Thyroid gland (tissue), 4 donors: ENCODE measurements at places on chromosomes 3 and 15. TPM values are rescaled to one million over a fixed set of nuclear protein-coding genes. Genes with fewer than 3 reads are reported as not detected.

DNA sequence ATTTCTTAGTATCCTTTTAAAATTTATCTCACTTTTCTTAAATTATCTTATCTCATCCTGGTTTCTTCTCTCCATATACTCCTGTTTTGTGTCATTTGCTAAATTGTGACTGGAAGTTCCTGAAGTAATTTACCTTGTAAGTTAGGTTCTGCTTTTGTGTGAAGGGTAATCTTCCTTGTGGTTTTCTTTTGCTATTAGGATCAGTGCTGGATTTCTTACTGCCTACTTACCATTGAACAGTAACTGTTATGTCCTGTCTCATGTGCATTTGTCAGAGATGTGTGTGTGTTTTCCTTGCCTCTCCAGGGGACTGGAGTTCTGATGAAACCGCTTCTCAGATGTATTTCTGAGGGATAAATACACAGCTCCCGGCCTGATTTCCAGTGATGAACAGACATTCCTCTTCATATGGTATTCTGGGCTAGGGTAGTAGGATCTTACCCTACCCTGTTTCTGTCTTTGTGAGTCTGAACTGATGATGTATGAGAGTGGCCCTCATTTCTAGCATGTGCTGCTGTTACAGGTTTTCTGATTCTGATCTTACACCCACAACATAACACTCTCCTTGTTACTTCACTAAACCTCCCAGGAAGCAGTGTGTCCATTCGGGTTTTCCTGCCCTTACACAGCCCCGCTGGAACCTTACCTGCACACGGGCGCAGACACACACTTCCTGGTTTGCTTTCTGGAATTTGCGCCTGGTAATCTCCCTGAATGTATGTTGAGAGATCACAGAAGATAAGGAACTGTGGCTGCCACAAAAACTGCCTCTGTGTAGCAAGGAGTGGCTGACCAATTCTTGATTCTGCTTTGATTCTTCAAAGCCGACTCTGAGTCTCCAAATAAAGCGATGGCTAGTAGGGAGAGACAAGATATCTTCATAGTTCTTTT lies 14.7 kb downstream of the PAK2 start:
- no peaks in the 10 kb centered on the region for H3K4me1 ChIP-seq
- H3K36me3 ChIP-seq = no peaks in the 10 kb centered on the region
- no peak for DNase-seq
- no peaks in the 10 kb centered on the region for H3K27me3 ChIP-seq
- H3K27ac ChIP-seq = no peak overlapping the region

DNA sequence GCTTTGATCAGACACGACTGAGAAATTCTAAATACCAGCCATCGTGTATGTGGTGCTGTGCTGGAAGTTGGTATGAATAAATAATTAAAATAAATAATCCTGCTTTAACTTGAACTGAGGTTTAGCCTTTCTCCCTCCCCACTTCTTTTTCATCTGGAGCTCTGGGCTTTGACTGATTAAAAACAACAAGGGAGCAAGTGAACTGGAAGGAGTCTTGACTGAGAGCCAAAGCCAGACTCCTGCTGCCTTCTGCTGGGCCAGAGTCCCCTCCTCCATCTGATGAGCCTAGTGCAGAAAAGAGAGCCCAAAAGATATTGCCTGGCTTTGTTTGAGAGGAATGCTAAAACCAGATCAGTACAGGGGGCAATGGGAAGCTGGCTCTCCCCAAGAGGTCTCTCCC lies 96.0 kb downstream of the CCNL1 start:
- peak overlapping the region; percentile 58 for H3K27ac ChIP-seq
- DNase-seq = peak; percentile 75
- H3K36me3 ChIP-seq = no peaks in the 10 kb centered on the region
- no peak overlapping the region for H3K4me3 ChIP-seq
- H3K4me1 ChIP-seq = peaks cover 47% of the 10 kb centered on the region

DNA sequence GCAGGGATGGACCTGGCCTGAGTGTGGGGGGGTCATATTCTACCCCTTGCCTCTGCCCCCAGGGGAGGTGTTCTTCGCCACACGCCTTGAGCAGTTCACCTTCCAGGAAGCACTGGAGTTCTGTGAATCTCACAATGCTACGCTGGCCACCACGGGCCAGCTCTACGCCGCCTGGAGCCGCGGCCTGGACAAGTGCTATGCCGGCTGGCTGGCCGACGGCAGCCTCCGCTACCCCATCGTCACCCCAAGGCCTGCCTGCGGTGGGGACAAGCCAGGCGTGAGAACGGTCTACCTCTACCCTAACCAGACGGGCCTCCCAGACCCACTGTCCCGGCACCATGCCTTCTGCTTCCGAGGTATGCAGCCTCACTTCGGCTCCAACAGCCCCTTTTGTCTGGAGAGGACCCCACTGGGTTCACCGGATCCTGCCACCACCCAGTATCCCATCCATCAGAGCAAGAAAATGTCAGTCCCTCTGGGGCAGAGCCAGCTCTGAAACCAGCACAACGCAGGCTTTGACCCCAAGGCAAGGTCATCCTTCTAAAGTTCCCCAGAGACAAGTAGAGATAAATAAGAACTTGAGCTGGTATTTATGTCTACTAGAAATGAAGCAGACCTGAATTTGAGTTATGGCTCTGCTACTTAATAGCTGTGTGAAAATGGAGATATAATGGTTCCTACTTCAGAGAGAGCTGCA lies 45.8 kb downstream of the HAPLN3 start:
- DNase-seq = no peak
- H3K4me3 ChIP-seq = no peak overlapping the region
- no peaks in the 10 kb centered on the region for H3K4me1 ChIP-seq

The CPB1 gene
- total RNA-seq = 1.1 TPM

DNA sequence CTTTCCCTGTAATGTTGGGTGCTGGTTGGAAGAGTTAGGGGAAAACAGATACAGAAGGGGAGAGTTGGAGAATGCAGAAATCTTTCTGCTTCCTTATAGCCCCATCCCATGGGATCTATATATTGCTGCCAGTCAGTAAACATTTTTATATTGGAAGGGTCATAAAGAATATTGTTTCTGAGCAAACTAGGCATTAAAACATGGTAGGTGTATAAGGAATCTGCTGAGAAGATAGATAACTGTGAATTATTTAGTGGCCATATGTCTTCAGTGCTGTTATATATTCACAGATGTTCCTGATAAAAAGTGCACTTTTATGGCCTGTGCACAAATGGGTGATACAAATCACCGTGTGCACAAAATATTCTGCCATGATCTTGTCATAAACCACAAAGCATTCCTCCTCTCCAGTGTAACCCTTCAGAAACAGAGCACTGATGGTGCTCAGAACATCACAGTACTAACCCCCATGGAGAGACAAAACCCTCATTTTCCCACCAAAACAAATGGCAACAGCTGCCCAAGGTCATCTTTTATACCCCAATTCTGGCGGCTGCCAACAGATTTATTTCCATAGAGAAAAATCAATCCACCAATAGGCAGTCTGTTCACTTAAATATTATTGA lies 269.3 kb downstream of the SLC9A9 start:
- no peak overlapping the region for H3K27ac ChIP-seq
- H3K27me3 ChIP-seq = no peaks in the 10 kb centered on the region
- H3K36me3 ChIP-seq = no peaks in the 10 kb centered on the region
- no peak overlapping the region for H3K4me3 ChIP-seq
- no peak for DNase-seq
- H3K4me1 ChIP-seq = no peaks in the 10 kb centered on the region

The FGF7 gene
- total RNA-seq = 31.3 TPM

The UNC13C gene
- 10.6 TPM for total RNA-seq

The CCDC54 gene
- total RNA-seq = not detected

DNA sequence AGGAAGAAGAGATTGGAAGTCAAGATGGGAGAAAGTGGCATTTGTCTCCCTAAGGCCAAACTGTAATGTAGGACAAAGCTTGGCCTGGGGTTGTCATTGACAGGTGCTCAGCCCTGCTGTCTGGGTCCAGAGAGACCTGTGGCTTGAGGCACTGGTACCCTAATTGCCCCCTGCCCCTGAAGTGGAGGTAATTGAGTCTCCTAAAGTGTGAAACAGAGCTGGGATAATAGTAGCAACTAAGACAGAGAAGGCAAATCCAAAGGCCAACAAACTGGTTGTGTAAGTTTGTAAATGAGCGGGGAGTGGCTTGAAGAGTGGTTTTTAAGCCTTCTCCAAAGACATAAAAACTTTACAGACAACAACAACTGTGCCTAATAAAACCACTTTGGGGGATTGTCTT lies 264.2 kb upstream of the ROPN1 start:
- DNase-seq = no peak
- H3K27me3 ChIP-seq = no peaks in the 10 kb centered on the region
- H3K36me3 ChIP-seq = no peaks in the 10 kb centered on the region
- no peak overlapping the region for H3K4me3 ChIP-seq
- H3K4me1 ChIP-seq = peaks cover 41% of the 10 kb centered on the region

The SEC61A1 gene
- total RNA-seq = 218 TPM

The KCNAB1 gene
- total RNA-seq = 19.3 TPM

The FXR1 gene
- 142 TPM for total RNA-seq

GRCh38 chr15:98567951-98568350 lies 80.4 kb upstream of the IGF1R start:
- no peaks in the 10 kb centered on the region for H3K36me3 ChIP-seq
- H3K27ac ChIP-seq = no peak overlapping the region
- no peak for DNase-seq
- H3K4me1 ChIP-seq = no peaks in the 10 kb centered on the region
- H3K27me3 ChIP-seq = no peaks in the 10 kb centered on the region
- no peak overlapping the region for H3K4me3 ChIP-seq

The CASR gene
- not detected for total RNA-seq

GRCh38 chr15:59249816-59250215 lies 43.2 kb downstream of the LDHAL6B start:
- no peaks in the 10 kb centered on the region for H3K4me1 ChIP-seq
- H3K36me3 ChIP-seq = no peaks in the 10 kb centered on the region
- no peak overlapping the region for H3K4me3 ChIP-seq
- H3K27me3 ChIP-seq = no peaks in the 10 kb centered on the region
- no peak overlapping the region for H3K27ac ChIP-seq

GRCh38 chr3:102400142-102400541 lies 34.7 kb upstream of the ZPLD1 start:
- H3K36me3 ChIP-seq = no peaks in the 10 kb centered on the region
- no peak overlapping the region for H3K27ac ChIP-seq
- H3K4me1 ChIP-seq = no peaks in the 10 kb centered on the region
- DNase-seq = no peak
- no peak overlapping the region for H3K4me3 ChIP-seq

GRCh38 chr3:171129827-171130226 lies 103.3 kb upstream of the SLC2A2 start:
- H3K27me3 ChIP-seq = no peaks in the 10 kb centered on the region
- no peak overlapping the region for H3K27ac ChIP-seq
- no peak overlapping the region for H3K4me3 ChIP-seq
- H3K4me1 ChIP-seq = no peaks in the 10 kb centered on the region

- no peak overlapping the region for H3K4me3 ChIP-seq
- no peak overlapping the region for H3K27ac ChIP-seq
- no peaks in the 10 kb centered on the region for H3K27me3 ChIP-seq
- H3K36me3 ChIP-seq = no peaks in the 10 kb centered on the region
- peaks cover 2% of the 10 kb centered on the region for H3K4me1 ChIP-seq
Measured at GRCh38 chr3:97689962-97690361, 74.6 kb upstream of the ARL6 start.

The CLDN16 gene
- 0.56 TPM for total RNA-seq

The MST1R gene
- 1.7 TPM for total RNA-seq

The SEMA4B gene
- total RNA-seq = 54.1 TPM

- H3K27me3 ChIP-seq = no peaks in the 10 kb centered on the region
- no peak overlapping the region for H3K4me3 ChIP-seq
- DNase-seq = no peak
- peaks cover 56% of the 10 kb centered on the region for H3K4me1 ChIP-seq
Measured at GRCh38 chr3:14238356-14238755, 59.7 kb downstream of the LSM3 start.

DNA sequence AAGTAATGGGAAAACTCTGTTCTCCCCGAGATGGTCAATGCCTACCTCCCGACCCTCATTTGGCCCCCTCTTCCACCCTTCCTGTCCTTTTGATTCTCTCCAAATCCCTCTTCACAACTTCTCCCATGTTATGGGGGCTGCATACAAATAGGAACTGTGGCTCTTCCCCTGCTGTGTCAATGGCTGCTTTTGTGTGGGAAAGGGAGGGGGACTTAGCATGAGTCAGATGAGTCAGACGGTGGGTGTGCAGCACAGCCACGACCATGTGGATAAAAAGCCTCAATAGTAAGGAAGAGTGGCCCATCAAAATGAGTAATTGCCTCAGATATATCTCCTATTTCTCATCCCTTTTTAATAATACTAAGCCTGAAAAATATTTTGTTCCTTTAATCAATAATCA lies 31.9 kb downstream of the SPATA16 start:
- no peak overlapping the region for H3K4me3 ChIP-seq
- no peaks in the 10 kb centered on the region for H3K36me3 ChIP-seq
- H3K27me3 ChIP-seq = no peaks in the 10 kb centered on the region
- DNase-seq = no peak
- no peak overlapping the region for H3K27ac ChIP-seq

- H3K4me3 ChIP-seq = no peak overlapping the region
- no peak for DNase-seq
- no peak overlapping the region for H3K27ac ChIP-seq
- no peaks in the 10 kb centered on the region for H3K27me3 ChIP-seq
- no peaks in the 10 kb centered on the region for H3K4me1 ChIP-seq
- H3K36me3 ChIP-seq = no peaks in the 10 kb centered on the region
Measured at GRCh38 chr3:155387571-155387970, 94.1 kb upstream of the STRIT1 start.

The LMOD3 gene
- not detected for total RNA-seq

DNA sequence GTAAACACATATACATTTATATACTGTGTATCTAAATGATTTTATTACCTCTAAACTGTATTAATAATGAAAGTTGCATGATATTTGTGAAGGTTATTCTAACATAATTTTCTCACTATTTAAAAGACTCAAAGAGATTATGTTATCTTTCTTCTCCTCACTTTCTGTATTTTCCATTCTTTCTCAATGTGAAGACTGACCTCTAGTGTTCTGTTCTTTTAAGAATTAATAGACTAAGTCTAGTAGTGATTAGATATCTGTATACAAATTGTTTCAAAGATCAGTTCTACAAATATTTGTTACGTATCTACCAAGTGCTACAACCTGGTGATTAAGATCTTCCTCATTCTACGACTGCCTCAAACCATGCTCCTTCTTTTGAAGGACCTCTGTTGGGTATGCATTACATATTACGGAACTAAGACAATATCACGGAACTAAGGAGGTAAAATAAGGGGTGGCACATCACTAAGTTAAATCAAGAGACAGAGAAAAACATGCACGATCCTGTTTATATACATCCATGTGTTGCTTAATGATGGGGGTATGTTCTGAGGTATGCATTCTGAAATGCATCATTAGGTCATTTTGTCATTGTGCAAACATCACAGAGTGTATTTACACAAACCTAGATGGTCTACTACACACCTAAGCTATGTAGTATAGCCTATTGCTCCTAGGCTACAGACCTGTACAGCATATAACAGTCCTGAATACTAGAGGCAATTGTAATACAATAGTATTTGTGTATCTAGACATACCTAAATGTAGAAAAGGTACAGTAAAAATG lies 161.5 kb upstream of the KBTBD8 start:
- H3K27me3 ChIP-seq = no peaks in the 10 kb centered on the region
- no peak overlapping the region for H3K27ac ChIP-seq
- no peaks in the 10 kb centered on the region for H3K36me3 ChIP-seq
- H3K4me3 ChIP-seq = no peak overlapping the region
